IPS DF 6.9 (cell line): ENCODE measurements at places on chromosomes 7 and 10.

DNA sequence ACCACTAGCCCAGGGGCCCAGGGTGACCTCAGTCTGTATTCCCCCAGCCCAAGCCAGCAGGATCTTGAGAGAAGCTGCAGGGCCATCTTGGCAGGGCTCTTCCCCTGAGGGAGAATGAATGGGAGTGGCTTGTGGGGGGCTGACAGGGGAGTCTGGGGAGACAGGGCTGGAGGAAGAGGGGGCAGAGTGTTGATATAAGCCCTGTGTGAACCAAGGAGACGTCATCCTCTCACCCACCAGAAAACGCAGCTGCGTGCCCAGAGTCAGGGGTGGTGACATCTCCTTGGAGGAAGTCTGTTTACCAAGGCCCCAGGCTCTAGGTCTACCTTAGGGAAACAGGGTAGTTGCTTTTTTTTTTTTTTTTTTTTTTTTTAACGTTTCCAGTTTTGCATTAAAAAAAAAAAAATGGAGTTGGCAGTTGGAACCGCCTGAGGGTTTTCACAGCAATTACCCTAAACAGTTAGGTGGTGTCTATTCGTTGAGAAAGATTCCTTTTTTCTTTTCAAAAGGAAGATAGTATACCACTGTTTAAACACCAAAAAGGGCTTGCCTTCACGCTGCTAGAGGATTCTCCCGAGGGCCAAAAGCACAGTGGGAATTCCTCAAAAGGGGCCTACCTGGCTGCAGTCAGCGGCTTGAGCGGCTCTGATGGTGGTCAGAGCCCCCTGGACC is 113.8 kb downstream of the PRPF18 start:
- DNase-seq: no peak

DNA sequence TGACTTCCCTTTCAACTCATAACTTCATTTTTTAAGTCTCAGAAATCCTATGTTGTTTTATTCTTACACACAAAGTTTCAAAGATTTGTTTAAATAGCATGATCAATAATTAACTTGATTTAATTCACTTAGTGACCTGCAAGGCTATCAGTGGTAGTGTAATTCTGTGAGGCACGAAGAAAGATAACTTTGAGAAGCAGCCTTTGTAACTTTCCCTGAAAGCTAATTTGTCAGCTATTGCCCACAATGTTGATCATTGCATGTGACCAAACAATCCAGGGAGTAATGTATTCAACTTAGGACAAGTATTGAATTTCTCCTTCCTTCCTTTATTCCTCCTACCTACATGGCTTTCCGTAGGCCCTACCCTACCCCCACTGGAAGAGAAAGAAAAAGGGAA is 111.0 kb downstream of the SEMA3D start:
- no peak for DNase-seq

DNA sequence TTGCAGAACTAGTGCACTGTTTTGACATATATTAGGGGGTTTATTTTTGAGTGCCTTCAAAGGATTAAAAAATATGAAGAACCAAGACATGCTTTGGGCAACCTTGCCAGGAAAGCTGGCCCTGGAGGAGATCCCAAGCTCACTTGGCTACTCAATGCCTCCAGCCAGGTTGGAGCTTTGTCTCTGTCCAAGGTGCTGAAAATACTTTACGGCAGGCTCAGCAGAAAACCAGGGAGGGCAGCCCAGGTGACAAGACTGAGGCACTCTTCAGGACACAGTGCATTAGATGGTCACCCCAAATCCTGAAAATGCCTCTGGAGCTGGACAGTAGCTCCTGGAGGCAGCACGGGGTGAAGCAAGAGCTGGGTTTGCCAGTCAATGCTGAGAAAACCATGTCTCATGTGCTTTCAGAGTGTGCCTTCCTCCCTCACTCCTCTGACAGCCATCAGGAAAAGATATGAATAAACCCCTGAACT is 5.8 kb upstream of the KCNH2 start:
- no peak for DNase-seq

- no peak for DNase-seq
Measured at GRCh38 chr10:90857635-90858460, at the start of gene HTR7. Gene HTR7, minus strand, starts transcription at chr10:90858039. Its CDS starts 368 bp downstream, at chr10:90857671.

- DNase-seq: no peak
Measured at GRCh38 chr7:151662251-151662826, 142.6 kb upstream of the RHEB start.

- DNase-seq: no peak
Measured at GRCh38 chr10:89646889-89647657, 2.0 kb upstream of the PANK1 start.

DNA sequence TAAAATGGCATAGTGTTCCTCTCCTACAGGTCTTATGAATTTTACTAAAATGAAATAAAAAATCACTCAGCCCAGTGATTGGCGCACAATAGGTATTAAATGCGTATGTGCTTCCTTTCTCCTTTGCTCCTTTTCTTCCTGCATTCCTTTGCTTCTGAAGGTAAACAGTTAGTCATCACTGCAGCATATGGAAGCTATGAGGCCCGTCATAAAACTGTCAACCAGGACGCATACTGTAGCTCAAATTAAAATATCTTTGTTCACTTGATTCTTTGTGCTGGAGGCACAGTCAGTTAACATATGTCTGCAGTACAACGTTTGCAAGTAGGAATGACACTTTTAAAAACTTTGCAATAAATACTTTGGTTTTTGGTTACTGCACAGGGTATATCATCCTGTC is 374.7 kb downstream of the TCERG1L start:
- DNase-seq: no peak

DNA sequence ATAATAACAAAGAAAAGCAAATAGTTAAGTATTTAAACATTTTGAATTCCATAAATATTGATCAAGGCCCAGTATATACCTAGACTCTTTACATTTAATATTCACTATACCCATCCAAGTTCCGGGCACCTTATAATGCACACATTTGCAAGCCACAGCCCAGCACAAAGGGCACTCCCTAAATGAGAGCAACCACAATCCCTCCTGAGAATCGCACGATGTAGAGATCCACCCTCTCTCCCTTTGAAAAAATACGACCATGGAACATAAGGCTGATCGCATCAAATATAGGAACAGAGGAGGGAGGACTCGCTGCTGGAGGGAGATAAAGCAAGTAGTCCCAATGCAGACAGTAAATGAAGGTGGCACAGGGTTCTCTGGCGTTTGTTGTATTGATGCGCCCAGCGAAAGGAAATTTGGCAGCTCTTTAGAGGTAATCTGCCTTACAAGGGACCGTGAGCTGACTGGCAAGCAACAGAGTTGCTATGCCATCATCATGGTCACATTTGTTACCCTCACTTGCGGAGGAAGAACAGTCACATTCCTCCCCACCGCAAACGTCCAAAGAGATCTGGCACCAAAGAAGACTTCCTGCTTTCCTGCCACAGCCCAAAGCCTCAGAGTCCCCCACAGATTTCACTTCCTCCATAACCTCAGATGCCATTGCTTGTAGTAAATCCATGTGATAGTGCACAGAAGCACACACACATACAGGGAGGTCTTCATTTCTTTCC is 16.1 kb upstream of the TAS2R40 start:
- no peak for DNase-seq

DNA sequence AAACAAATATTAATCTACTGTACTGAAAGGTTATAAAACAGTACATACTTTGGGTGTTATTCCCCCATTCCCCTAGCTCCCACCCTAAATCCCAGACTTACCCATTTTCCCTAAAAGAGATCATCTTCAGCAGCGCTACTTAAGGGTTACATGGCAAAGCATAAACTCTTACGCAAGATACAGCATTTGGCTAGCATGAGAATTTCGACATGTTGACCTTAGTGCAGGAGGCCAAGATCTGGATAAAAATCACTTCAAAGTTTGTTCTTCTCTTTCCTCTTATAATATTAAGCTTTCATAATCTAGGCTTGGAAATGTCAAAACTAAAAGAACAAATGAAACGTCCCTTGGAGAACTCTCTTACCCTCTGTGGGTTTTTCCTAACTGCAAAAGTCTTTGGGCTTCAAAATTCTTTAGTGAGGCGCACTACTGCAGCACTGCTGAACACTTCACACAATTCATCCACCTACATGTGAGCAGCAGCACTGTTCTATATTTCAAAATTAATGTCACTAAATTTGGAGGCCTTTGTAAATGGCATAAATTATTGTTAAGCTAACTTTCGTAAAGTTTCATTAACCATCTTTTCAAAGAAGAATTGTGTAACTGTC is 59.5 kb upstream of the PDLIM1 start:
- no peak for DNase-seq

GRCh38 chr7:50304129-50304910 is at the start of gene IKZF1:
Gene IKZF1, plus strand, starts transcription at chr7:50304716. Its CDS starts 14,346 bp downstream, at chr7:50319062.
- DNase-seq: no peak

DNA sequence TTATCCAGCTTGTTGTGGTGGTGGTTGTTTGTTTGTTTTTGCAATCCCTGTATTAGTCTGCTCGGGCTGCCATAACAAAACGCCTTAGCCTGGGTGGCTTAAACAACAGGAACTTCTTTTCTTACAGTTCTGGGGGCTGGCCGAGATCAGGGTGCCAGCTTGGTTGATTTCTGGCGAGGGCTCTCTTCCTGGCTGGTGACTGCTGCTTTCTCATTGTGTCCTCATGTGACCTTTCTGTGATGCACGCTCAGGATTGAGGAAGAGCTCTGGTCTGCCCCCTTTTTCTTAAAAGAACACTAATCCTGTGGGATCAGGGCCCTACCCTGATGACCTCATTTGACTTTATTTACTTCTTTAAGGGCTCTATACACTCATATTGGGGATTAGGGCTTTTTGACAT is 107.1 kb upstream of the NRP1 start:
- DNase-seq: no peak

GRCh38 chr10:121694966-121695643 is 96.9 kb upstream of the FGFR2 start:
- no peak for DNase-seq

DNA sequence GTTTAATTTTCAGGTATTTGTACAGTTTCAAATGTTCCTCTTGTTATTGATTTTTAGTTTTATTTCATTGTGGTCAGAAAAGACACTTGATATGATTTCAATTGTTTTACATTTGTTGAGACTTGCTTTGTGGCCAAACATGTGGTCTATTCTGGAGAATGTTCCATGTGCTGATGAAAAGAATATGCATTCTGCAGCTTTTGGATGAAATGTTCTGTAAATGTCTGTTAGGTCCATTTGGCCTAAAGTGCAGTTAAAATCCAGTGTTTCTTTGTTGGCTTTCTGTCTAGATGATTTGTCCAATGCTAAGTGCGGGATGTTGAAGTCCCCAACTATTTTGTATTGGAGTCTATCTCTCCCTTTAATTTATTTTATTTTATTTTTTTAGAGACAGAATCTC is 70.5 kb downstream of the ZNF503 start:
- DNase-seq: no peak

DNA sequence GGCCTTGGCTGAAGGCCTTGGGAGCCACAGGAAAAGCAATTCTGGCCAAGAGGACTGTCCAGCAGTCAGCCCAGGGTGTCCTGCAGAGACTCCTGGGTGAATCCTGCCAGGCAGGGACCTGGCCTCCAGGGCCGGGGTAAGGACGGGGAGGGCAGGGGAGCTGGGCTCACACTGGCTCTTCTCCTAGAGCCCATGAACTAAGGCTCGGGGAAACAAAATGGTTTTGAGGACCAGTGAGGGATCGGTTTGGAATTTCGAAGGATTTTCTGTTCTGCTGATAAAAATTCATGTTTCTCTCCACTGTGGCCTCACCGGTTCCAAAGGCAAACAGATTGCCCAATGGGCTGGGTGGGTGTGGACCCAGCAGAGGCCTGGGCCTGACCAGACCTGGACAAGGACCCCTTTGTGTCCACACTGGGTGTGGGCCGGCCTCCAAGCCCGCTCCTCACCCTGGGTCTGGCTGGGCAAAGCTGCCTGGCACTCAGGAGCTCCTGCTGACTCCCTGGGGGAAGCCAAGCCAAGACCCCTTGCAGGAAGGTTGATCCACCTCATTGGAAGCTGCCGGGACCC is 27.3 kb downstream of the FAM20C start:
- no peak for DNase-seq

DNA sequence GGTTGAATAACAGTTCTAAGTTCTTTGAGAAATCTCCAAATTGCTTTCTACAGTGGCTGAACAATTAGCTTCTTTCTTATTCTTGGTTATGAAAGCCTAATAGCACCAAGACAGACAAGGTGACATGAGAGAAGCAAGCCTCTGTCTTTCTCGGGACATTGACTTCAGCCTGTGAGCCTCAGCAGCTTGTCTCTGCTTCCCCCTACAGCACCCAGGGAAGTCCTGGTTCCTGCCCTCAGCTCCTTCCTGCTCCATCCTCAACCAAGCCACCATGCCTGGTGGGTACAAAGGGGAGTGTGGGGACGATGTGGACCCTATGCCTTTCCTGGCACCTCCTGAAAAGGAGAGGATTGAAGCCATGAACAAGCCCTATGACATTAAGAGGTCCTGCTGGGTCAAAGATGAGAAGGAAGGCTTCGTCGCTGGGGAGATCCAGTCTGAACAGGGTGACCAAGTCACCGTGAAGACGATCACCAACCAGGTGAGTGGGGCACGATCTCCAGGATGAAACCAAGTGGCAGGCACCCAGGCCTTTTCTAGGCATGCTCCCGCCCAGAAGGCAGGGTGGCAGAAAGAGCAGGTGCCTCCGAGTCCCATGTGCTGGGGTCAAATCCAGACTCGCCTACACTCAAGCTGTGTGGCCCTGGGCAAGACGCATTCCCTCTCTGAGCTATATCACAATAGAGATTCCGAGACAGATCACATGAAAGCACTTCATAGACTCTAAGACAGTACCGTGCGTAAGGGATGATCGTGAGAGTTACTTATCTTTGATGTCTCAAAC is 30.8 kb upstream of the KPNA7 start:
- no peak for DNase-seq

GRCh38 chr7:47956220-47956619 is 8.0 kb upstream of the PKD1L1 start:
- no peak for DNase-seq

DNA sequence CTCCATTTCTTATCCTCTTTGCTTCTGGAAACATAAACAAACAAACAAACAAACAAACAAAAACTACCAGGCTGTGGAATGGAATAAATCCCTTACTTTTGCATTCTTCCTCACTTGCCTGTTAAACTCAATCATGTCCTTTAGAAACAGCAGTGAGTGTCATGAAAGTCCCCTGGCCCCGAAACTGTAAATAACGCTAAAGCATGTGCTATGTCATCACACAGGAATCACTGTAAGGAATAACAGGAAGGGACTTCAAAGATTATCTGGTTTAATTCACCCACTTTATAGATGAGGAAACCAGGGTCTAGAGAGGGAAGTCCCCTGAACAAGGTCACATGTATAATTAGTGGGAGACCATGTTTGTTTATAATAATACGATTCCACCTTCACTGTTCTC is 159.4 kb upstream of the MEOX2 start:
- DNase-seq: no peak

GRCh38 chr7:115479448-115479847 is 551.1 kb downstream of the TFEC start:
- DNase-seq: no peak
